ENCODE measurements at places on chromosomes 2 and 18.

DNA sequence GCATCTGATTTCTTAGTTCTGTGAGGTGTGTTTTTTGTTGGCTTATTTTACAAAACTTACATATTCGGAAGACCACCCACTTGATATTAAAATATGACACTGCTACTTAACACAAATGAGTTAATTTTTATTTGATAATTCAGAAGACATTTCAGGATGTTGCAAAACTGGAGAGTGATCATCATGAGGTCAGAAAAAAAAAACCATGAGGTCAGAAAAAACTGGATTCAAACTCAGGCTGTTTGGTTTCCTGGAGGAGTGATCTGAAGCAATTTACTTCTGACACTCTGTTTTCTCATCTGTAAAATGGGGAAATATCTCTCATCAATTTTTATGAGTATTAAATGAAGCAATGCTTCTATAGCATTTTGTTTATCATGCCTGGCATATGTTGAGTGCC is 1.8 kb upstream of the CCBE1 start:
- no peak for DNase-seq

GRCh38 chr18:75207310-75208154 is 1.4 kb downstream of the PTGR3 start:
- peak; percentile 4 for DNase-seq

DNA sequence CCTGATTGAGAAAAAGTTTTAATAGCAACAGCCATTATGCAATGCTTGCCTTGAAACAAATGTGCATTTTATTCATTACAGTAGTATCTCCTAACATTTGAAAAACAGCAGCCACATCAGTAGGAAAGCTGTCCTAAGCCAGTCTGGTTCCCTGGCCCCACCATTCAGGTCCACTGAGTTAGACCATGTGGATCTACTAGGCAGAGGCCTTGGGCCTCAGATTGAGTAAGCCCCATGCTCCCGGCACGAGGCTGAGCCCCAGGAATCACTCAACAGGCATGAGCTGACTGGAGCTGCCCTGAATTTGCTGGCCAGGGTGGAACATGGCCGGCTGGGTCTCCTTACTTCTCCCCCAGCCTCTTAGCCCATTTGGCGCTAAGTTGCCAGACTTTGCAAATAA is 103.4 kb downstream of the ZFP36L2 start:
- no peak for DNase-seq

DNA sequence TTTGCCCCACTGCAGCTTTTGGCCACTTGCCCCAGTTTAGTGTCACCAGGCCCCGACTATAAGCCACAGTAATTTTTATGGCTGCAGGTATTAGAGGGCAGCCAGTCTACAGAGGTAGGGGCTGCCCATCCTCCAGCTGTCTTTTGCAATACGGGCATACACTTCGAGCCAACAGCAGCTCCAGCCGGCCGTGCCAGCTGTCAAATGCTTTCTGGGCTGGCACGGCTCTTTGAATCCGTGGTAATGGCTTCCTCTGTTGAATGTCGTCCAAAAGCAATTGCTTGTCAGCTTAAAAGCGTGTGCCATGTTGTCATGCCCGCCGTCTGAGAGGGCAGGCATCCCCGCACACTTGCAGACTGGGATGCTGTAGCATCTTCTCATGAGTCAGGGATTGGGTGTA is 41.3 kb downstream of the BCL2L11 start:
- DNase-seq, result no peak
